ENCODE measurements at places on chromosomes 12 and 14.

DNA sequence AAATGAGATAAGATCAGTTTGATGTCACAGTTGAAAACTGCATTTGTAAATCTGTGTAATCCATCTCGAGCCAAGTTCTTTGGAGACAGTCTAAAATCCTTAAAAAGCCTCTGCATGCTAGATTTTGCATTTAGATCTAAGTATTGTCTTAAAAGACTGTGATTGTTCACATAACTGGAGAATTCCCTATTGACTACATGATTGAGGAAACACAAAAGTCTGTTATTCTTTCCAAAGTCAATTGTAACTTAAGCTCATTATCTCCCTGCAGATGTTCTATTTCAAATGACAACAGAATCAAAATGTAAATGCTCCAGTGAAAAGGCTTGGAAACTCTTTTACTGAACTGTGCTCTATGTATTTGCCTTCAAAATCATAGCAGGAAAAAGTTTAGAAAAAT is 77.8 kb downstream of the MYF5 start:
- no peak for DNase-seq

DNA sequence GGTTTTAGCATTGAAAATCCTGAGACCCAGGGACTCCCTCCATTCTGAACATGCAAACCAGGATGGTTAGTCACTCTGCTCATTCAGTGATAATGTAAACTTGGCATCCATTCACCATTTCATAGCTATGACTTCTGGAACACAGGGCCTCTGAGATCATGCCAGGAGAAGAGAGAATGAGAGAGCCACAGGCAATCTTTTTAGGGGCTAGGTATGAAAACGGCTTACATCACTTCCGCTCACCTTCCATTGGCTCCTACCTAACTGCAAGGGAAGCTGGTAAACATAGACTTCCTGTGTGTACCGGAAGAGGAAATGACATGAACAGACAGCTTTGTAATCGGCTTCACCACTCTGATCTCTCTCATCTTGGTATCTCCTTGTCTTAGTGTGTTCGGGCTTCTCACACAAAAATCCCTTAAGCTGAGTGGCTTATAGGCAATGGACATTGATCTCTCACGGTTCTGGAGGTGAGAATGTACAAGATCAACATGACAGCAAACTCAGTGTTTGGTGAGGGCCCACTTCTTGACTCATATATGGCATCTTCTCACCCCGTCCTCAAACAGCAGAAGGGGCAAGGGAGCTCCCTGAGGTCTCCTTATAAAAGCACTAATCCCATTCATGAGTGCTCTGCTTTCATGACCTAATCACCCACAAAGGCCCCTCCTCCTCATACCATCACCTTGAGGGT is 465.9 kb upstream of the TBX3 start:
- DNase-seq, result no peak

DNA sequence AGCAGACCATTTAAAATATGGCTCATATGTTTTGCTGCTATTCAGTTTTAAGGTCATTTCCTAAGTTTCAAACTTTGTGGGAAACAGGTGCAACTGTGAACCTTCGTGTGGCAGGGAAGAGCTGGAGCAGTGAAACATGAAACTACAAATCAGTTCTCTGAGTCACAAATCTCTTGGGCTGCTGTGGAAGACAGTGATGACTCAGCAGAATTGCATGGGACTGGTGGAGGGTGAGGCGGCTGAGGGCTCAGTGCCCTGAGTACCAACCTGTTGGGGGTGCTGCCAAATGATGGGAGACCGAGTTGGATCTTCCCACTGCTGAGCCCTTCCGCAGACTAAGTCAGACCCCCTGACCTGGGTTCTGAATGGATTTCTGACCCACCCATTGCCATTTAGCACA is 8.4 kb upstream of the CALM1 start:
- no peak for DNase-seq

GRCh38 chr14:49962621-49963020 is 69.7 kb downstream of the ARF6 start:
- no peak for DNase-seq

DNA sequence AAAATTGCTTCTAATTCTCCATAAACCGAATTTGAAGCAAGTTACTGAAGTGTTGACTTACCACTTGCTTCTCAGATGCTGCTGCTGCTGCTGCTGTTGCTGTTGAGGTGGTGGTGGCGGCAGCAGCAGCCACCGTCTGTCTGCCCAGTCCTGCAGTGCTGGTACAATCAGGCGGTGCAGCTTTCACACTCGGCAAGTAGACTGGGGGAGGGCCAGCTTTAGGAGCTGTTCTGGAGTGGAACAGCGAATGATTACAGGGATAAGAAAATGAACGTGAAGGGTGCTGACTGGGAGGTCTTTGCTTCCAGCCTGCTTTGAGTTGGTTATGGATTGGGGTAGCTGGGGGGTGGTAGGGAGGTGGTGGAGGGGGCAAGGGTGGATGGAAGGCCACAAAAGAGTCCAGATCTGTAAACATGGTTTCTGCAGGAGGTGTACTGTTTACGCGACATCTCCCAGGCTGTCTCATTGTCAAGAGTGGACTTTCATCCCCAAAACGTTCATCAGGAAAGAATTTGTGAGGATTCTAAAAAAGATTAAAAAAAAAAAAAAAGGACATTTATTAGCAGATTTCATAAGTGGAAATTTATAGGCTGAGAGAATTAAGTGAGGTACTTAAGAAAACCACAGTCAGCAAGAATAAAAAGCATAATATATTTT is 38.8 kb downstream of the UBR7 start:
- no peak for DNase-seq

DNA sequence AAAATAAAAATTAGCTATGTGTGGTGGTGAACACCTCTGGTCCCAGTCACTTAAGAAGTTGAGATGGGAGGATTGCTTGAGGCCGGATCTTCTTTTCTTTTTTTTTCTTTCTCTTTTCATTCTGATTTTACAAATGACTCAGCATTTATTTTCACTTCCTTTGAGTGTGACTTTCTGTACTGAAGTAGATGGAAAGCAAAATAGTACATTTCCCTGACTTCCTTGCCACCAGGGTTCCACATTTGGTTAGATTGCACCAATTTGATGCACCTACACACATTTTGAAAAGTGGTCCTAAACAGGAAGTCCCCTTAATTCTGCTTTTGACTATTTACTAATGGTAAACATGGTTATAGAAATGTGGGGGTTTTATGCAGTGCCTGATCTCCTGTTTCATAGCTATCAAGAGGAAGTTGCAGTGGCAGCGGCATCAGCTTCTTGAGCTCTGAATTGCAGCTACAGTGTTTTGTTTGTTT is 13.0 kb upstream of the LEMD3 start:
- DNase-seq, result no peak

- DNase-seq, result no peak
Observed at GRCh38 chr12:109307051-109307450, 2.0 kb downstream of the FOXN4 start.

DNA sequence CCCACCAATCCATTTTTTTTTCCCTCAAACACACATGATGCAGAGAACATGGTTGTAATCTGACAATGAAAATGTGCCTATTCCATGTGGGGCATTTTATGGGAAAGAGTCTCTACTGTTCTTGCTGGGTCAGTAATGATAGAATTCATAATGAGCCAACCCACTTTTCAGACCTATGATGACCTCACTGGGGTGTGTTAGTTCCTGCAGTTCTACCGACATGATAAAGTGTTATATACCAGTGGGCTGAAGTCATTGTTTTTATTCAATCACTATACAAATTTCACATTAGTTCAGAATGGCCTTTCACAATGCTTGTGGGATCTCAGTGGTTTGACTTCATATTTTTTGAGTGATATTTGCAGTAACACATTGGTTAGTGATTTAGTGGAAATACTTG is 47.5 kb downstream of the PPFIBP1 start:
- no peak for DNase-seq

DNA sequence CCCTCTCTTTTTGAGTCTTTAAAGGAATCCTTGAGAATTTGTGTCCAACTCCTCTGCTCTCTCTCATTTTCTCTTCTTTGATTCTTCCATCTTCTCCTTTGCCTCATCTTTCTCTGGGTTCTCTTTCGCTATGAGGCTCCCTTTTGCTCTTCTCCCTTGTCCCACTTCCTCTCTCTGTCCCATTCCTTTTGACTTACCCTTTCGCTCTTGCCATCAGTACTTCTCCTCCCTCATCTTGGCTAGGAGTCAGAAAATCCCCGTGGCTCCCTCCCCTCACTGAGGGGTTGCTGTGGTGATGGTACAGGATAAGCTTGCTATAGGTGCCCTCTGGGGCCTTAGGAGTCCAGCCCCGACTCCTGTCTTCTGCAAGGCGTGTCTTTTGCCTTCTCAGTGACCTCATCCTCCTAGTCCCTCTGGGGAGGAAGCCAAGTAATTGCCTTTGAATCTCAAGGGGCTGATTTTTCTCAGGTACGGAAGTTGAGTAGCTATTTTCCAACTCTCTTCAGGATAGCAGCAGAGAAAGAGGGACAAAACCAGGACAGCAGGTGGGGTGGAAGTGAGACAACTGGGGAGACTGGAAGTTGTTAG is 6.4 kb downstream of the PDE1B start:
- DNase-seq, result no peak

GRCh38 chr14:104600141-104600643 is 4.4 kb downstream of the TMEM179 start:
- no peak for DNase-seq

DNA sequence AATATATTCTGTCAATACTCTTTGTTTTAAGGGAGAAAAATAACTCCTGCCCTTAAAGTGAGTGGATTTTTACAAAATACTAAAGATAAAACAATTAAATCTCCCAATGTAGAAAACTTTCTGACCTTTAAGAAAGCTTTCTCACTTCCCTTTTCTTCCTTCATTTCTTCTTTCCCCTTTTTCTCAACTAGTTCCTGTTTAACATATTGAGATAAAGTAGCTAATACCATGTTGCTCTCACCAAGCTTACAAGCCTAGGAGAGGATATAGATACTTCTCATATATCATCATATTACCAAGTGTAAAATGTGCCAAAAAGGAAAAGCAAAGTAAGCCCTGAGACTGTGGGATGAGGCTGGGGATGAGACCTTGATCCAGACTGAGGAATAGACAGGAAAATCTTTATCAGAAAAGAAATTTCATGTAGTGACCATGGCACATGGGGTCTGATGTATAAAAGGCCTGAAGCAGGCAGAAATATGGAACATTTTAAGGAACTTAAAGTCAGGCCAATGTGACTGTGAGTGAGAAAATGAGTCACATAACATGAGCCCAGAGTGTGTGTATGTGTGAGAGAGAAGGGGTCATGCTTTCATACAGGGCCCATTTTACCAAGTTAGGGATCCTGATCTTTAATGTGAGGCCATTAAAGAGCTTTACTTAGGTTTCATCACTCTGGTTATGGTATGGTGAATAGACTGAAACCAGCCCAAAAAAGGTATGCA is 1.6 kb upstream of the RPL10L start:
- no peak for DNase-seq

- no peak for DNase-seq
Observed at GRCh38 chr12:131074221-131075083, 120.7 kb downstream of the ADGRD1 start.

- no peak for DNase-seq
Observed at GRCh38 chr12:95820096-95820703, 29.6 kb upstream of the NTN4 start.

GRCh38 chr14:61177279-61178225 is 103.6 kb downstream of the TMEM30B start:
- DNase-seq, result no peak

DNA sequence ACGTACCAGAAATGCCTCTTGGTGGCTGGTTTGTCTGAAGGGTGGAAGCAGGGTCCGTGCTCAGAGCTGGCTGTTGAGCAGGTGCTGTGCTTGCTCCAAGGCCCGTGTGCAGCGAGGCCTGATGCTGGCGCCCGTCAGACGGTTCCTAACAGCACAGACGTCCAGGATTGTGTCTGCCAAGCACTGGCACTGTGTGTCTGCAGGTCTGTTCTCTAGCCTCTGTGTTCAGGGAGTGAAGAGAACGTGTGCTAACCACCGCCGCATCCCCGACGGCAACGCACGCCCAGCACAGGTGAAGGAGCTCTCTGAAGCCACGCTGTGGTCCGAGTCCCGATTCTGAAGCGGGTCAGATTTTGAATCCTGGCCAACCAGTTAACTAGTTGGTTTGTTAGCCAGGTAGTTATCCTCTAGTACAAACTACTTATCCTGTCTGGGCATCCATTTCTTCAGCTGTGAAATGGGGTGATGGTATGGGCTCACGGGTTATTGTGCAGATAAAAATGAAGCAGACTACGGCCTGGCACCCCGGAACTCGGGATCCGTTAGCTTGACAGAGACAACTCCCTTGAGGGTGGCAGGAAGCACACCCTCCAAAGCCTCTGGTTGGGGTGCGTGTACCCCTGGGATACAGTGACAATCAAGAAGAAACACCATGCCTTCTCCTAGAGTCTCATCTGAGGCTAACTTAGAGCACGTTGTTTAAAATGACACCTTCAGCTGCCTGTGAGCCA is 18.6 kb upstream of the TDRD9 start:
- DNase-seq, result no peak

DNA sequence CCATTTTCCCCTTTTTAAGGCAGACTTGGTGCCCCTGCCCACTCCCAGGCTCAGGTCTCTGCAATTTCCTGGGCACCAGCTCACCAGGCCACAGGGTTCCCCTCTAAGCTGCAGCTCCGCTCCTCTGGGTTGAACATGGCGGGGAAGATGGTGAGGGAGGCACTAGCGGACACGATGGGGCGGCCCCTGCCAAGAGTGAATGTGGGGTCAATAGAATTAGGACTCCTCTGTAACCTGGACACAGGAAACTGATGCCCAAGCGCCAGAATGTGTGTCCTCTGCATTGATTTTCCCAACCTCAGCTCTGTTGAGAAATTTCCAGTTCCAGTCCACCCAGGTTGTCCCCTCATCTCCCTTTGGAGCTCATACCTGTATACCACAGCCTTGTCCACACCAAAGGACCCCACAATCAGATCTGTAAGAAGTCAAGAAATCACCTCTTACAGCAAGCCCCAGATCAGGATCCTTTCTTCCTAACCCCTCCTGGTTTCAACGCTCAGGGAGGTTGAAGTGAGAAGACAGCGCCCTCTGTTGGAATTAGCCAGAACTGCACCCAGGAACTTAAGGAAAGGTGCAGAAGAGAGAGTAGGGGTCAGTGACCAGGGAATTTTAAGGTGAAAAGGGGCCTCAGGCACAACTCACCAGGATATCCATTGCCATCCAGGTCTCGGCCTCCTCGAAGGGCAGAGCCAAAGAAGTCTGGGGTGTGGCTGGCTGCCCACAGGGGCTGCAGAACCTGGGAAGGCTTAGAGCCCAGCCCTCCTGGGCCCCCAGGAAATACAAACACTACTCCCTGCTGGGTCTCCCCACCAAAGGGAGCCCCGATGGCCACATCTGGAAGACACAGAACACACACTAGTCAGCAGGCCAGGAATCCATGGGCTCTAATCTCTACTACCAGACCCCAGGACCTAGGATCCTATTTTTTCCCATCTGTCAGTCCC is 14.7 kb downstream of the ITGA5 start:
- peak; percentile 63 for DNase-seq
